Cortex of kidney (tissue), 1 donor: ENCODE measurements at places on chromosomes 2 and 18.

DNA sequence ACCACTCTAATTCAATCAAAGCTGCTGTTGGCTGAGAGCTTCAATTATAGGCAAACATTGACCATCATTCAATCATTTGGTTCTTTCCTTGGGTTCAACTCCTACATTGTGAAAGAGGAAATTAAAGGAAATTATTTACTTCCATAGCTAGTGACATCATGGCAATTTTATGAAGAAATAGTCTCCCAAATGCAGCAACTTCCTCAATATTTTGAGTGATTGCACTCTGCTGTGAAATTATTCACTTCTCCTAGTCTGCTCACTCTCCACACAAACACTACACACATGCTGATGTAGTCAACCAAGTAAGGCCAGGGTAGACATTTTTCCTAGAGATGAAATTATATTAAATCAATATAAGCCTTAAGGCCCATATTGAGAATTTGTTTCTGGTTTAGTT, 86.7 kb upstream of the NCKAP5 start:
- no peak for DNase-seq

- DNase-seq: no peak
Observed at GRCh38 chr2:173106959-173107628, 31.4 kb downstream of the MAP3K20 start.

- DNase-seq: no peak
Observed at GRCh38 chr18:61025596-61025995, 307.6 kb upstream of the CDH20 start.

DNA sequence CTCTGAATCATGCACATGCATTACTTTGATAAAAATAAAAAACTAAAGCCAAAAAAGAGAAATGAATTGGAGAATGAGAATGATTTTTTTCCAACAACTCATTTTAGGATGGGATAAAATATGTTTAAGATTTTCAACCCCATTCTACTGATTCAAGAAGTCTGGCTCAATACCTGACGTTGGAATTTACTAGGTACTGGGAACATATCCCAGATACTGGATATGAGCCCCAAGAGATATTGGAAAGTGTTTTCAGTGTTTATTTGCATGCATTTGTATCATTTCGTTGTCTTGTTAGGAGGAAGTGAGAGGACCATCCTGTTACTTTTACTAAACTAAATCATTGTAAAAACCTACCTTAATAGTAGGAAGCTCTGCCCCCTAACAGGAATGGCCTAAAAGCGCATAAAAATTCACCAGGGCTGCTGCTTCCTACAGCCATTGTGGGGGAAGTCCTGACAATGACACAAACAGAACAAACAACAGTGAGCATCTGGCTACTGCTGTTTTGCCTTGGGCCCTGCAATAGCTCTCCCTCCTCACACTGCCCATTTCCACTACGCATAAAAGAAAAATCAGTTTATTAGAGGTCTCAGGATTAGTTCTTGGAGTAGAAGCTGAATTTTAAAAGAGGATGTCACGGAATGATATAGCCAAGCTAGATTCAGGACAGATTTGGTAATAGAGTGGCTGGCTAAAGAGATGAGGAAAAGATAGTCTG, 35.2 kb downstream of the ANKAR start:
- no peak for DNase-seq

- no peak for DNase-seq
Observed at GRCh38 chr2:162256591-162256991, 13.3 kb upstream of the FAP start.

GRCh38 chr2:8550481-8550880, 131.4 kb upstream of the ID2 start:
- DNase-seq: no peak

DNA sequence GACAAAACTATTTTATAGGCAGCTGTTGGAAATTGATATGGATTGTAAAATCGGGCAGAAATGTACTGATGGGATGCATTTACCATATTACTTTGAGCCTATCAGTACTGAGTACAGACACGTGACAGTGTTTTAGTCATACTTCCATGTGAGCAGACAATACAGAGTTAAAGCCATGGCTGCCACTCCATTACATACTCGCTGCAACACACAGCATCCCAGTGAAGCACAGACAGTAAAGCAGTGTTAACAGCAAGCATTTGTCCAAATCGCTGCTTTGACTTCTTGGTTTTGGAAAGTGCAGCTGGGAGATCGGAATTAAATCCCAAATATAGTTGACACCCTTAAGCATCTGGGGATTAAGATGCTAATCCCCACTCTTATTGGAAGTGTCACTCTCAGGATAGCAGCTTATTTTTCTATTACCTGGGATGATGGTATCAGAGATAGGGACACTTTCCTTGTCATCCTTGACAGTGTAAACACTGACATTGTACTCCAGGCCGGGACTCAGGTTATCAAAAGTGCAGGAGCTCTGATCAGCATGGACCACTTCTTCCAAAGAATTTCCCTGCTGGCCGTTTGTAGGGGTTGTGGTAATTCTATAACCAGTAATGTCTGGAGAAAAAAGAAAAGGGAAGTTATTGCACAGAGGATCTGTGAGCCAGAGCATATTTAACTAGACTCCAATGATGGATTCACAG, 41.6 kb downstream of the FN1 start:
- DNase-seq: no peak

DNA sequence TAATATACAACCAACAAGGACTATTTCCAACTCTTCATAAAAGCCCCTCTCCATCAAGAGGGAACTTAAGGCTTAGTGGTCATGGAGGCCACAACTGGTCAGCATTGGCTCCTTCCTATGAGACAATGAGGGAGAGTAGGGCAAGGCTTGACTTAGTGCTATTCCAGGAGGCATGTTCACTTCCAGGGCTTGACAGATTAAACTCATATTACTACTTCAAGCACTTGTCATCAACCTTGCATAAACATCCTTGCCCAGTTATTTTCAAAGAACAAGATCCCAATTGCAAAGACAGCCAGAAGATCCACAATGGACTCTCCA, 133.4 kb downstream of the FTCDNL1 start:
- no peak for DNase-seq

DNA sequence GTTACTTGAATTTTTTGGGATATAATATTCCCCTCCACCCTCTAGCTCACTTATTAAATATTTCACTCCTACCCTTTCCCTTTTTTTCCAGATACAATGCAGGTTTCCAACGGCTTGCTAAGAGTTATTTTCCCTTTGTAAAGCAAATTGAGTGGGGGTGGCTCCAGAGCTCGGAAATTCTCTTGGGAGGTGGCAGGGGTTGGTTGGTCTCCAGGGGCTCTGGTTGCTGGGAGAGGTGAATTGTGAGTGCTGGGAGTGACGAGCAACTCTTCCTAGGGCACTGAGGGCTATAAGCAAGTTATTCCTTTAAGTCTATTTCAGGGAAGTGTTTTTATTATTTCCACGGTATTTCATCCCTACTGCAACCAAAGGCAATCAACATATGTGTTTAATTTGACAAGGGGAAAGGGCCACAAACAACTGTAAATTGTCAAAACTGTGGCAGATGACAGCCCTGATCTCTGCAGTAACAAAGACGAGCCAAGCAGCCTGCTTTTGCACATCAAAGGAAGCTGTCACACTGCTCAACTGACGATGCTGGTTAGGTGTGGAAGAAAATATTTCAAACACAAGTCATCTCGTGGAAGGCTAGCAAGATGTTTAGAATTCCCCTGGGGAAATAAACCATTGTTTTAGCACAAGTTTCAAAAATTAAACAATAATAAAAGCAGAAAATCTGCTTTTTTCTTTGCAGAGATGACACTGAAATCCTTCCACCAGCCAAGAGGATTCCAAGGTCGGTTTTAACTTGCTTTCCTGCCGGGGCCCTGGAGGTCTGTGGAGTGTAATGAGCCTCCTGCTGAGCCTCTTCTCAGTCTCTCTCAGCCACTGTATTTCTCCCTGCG, 34.8 kb upstream of the ASXL2 start:
- DNase-seq: no peak

DNA sequence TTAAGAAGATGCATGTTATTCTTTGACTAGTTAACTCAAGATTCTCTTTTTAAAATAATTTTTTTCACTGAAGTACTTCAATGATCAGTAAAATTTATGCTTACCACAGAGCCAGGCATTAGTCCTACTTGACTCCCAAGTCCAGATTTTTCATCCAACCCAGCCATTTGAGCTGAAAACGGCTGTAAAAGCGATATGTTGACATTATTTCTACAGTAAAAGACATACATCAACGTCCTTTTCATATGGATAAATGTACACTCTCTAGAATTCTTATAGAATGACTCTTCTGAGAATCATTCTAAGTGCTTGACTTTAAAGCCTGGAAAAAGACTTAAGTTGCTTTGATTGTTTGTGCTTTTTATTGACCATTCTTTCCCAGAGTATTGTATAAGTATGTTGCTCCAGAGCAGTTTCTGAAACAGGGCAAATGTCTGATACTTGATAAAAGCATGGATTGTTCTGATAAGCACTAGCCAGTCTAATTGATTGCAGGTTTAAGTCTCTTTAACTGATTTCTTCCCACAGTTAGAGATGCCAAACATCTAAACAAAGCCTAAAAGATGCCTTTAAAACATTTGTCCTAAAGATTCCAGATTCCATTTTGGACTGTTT, 90.9 kb downstream of the COL5A2 start:
- no peak for DNase-seq

DNA sequence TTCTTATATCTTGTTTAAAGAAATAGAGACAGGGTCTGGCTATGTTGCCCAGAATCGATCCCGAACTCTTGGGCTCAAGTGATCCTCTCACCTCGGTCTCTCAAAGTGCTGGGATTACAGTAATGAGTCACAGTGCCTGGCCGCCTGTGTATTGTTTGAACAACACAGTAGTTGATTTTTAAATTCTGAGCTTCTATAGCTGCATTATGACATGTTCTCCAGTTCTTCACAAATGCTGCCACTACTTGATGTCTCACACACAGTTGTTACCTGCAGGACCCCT, 7.7 kb upstream of the RHOB start:
- DNase-seq: no peak
